ENCODE measurements at places on chromosomes 1 and 21.

DNA sequence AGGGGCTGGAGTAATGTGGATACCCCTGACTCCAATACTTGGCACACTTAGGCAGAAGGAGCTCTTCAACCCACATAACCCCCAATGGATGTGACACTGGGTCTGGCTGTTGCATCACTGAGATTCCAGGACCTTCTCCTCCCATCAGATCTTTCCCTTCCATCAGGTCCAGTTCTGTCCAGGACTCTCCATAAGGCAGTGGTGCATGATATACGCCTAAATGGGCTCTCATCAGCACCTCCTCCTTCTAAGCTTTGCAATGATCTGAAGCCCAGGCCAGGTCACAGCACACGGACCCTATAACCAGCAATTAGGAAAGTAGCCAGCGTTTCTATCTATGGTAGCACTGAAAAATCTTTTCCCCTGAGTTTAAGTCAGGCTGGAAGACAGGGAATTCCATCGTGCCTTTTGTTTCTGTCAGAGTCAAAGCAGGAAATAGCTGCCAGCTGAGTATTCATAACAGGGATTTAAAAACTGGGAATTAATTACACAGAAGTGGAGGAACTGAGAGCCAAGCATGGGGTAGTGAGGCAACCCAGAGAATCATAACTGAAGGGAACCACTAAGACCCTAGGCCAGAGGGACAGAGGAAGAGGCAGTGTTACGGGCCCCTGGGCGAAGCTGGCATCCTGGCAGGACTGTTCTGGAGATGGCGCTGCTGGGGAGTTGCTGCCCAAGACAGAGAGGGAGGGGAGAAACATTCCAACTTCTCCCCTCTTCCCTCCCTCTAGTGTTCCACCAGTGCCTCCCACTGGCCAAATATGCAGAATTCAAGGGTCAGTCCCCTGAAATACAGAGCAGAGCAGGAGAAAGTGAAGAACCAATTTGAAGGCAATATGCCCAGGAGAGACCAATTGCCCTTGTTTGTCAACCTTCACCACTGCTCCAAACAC lies 37.5 kb upstream of the HOOK1 start:
- DNase-seq, result no peak
- no peaks in the 10 kb centered on the region for H3K4me1 ChIP-seq
- no peaks in the 10 kb centered on the region for H3K36me3 ChIP-seq
- no peak overlapping the region for H3K27ac ChIP-seq
- no peak overlapping the region for H3K4me3 ChIP-seq

DNA sequence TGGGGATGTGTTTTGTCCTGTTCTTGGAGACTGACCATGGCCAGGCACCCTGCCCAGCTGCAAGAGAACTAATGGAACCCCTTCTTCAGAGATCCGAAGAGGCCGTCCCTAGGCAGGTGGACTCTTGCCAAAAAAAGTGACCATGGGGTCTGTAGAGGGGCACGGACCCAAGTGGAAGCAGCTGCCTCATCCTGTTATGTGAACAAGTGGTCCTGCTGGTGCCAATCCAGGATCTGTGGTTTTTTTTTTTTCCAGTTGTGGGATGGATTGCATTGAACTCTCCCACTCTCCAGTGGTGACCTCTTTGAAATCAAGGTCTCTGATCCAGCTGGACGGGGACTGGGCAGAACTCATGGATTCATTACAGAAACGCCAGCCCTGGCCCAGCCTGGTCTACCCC lies 71.2 kb downstream of the ARHGEF10L start:
- H3K36me3 ChIP-seq, result no peaks in the 10 kb centered on the region
- no peak overlapping the region for H3K27ac ChIP-seq
- DNase-seq, result no peak
- no peak overlapping the region for H3K4me3 ChIP-seq
- H3K27me3 ChIP-seq, result peaks cover 2% of the 10 kb centered on the region

DNA sequence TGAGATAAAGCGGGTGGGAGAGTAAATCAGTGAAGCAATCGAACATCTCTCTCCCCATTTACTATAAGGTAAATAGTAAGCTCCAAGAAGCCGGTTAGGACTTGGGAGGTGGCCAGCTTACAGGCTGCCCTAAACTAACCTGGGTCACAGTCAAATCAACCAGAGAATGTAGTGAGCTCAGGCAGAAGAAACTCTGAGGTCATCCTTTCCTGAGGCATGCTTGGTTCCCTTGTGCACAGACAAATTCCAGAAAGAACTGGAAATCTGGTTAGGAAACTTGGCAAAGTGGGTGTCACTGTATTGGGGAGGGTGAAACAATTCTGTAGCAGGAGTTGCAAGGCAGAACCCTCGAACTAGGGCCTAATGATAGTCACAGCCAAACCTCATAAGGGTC lies 72.5 kb downstream of the NTMT2 start:
- no peak for DNase-seq
- H3K27me3 ChIP-seq, result peaks cover 20% of the 10 kb centered on the region
- no peak overlapping the region for H3K27ac ChIP-seq
- H3K4me3 ChIP-seq, result no peak overlapping the region
- no peaks in the 10 kb centered on the region for H3K36me3 ChIP-seq

DNA sequence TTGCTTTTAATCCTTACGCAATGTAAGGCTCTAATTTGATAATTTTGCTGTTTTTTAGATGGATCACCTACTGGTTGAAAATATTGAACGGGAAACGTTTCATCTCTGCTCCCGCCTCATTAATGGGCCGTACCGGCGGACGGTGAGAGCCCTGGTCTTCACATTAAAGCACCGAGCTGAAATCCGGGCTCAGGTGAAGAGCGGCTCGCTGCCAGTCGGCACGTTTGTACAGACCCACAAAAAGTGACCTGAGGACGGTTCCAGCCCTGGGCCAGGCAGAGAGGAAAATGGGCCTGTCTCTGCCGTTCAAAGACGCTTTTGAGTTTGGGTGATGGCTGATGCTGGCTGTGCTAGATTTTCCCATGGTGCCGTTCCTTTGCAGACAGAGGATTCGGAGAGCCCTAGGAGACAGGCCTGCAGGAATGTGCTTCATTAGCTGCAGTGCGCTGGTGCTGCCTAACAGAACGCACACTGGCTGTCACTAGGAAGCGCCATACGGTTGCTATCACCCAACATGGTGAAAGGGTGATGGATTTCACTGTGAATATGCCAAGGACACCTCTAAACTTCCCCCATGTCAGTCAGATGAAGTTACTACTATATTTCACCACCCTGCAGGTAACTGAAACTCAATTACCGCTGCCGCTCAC lies 42.9 kb downstream of the TCEANC2 start:
- no peak overlapping the region for H3K4me3 ChIP-seq
- H3K36me3 ChIP-seq, result peaks cover 18% of the 10 kb centered on the region
- no peaks in the 10 kb centered on the region for H3K27me3 ChIP-seq
- H3K4me1 ChIP-seq, result no peaks in the 10 kb centered on the region

DNA sequence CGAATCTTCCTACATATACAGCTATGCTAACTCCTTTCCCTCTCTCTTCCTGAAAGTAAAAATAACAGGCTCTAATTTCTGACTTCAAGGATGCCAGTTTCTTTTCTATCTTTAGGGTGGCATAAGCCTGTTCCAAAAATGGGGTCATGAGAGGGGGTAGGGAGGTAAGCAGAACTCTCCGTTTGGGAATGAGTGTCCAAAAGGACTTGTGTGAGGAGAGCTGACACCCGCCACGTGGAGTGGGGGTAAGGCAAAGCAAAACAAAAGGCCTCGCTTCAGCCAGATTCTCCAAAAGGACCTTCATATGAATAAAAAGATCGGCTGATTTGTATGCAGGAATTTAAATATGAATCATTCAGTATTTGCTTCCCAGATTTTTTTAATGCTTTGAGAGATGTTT lies 28.6 kb downstream of the PLPPR4 start:
- no peaks in the 10 kb centered on the region for H3K27me3 ChIP-seq
- DNase-seq, result no peak
- no peaks in the 10 kb centered on the region for H3K4me1 ChIP-seq

- no peak for DNase-seq
- no peak overlapping the region for H3K27ac ChIP-seq
- no peaks in the 10 kb centered on the region for H3K27me3 ChIP-seq
- H3K36me3 ChIP-seq, result no peaks in the 10 kb centered on the region
- H3K4me1 ChIP-seq, result no peaks in the 10 kb centered on the region
Observed at GRCh38 chr1:73056826-73057225, 774.5 kb upstream of the NEGR1 start.

GRCh38 chr1:54872036-54872331 lies 15.0 kb downstream of the DHCR24 start:
- H3K4me1 ChIP-seq, result no peaks in the 10 kb centered on the region
- peaks cover 33% of the 10 kb centered on the region for H3K36me3 ChIP-seq
- H3K27ac ChIP-seq, result no peak overlapping the region
- no peak overlapping the region for H3K4me3 ChIP-seq
